ENCODE measurements at places on chromosomes 12 and 14.

GRCh38 chr12:11497995-11498394, 102.6 kb upstream of the PRB2 start:
- no peak for DNase-seq

DNA sequence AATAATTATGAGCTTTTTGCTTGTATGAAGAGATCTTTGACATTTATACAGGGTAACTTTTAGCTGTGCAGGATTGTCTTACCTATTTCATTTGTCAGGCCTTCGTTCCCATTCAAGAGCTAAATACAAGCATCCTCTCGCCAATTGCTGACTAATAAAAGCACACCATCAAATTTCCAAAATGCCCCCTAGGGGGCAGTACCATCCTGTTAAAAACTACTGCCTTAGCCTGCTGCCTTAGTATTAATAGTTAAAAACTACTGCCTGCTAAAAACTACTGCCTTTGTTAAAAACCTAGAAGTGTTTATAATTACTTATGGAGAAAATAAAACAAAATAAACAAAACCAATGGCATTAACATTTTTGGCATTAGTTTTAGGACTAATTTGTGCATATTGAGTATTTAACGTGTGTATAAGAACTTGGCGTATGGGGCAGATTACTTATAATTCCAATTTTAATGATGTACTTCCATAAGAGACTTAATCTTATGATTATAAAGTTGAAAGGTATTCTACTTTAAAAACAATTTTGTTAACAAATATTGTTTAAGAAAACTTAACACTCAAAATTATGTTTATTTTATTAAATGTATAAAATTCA, 3.0 kb upstream of the IFI27L2 start:
- peak; percentile 69 for DNase-seq

DNA sequence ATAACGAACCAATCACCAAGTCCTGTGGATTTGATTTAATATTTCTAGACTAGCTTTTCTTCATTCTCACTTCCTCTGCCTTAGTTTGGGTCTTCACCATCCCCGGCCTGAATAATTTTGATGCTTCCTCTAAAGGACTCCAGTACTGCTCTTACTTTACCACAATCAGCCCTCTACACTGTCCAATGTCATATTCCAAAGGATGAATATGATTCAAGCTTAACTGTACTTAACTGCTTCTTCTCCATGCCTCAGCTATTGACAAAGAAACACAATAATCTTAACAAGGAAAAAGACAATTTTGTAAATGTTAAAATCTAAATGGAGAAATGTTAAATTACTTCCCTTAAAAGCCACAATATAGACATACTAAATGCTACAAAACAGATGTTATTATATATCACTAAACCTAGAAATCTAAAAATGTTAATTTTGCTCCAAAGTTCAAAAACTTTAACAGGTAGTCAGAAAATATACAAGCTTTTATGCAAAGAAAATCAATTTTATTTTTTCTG, 70.2 kb downstream of the STXBP6 start:
- DNase-seq = no peak

GRCh38 chr14:71591929-71592328, 340.3 kb upstream of the RGS6 start:
- DNase-seq = peak; percentile 75

DNA sequence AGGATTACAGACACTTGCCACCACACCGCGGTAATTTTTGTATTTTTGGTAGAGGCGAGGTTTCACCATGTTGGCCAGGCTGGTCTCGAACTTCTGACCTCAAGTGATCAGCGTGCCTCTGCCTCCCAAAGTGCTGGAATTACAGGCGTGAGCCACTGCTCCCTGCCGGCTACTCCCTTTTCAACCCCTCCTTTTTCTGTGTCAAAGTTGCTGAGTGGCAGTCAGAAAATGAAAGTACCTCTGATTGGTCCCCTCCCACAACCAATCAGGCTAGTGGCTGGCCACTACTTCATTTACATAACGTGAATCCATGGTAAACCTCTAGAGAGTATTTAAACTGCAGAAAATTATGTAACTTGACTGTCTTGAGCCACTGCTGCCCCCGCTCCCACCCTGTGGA, 5.9 kb downstream of the RESF1 start:
- DNase-seq = no peak

- DNase-seq = no peak
Observed at GRCh38 chr12:69840727-69841126, 15.7 kb downstream of the MYRFL start.

GRCh38 chr14:104176611-104177010, 38.2 kb downstream of the KIF26A start:
- DNase-seq = no peak

DNA sequence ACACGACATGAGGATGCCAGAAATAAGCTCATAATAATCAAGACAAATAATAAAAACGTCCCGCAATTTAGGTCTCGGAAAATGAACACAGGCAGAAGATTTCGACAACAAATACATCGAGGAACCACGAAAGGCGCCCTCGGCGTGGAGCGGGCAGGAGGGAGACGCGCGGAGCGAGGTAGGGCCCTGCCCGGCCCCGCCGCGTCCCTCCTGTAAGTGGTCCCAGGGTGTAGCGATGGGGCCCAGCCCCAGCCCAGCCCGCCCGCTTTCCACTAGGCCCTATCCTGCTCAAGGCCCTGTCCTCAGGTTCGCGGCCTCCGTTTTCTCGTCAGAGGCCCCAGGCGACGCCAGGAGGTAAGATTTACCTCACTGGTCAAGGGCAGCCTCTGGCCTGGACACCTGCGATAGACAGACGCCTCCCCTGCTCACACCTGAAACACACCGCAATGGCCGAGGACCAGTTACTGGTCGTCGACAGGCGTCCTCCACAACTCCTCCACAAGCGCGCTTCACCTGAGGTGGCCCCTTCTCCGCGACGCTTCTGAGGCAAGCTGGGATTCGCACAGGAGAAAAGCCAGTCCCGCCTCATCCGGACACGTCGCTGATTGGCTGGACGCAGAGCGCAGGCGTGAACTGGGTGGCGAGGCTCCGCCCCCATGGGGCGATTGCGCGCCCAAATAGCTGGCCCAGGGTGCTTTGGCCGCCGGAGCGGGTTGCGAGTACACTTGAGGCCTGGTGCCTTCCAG, at the start of gene SYCP3:
SYCP3 (minus strand) TSS at position 543 of the 746 bp plus-strand sequence. CDS start 1,527 bp downstream, outside the sequence.
- DNase-seq = no peak

DNA sequence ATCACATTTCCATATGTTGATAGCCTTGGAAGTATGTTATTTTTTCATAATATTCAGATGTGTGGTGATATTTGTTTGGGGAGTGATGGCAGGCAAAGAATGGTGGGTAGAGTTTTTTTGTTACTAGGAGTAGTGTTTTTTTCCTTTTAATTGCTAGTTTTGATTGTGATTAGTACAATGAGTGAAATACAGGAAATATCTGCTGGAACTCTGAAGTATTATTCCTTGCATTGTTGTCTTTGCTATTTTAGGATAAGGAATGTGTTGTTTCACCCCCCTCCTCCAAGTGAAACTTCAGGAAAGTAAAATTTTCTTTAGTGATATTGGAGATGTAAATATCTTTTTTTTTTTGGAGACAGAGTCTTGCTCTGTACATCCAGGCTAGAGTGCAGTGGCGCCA, 105.4 kb downstream of the DIP2B start:
- DNase-seq = no peak
